ENCODE measurements at places on chromosomes 4 and X. TPM values are rescaled to one million over a fixed set of nuclear protein-coding genes. Genes with fewer than 3 reads are reported as not detected.

Gene SPON2
- 54.6 TPM for polyA plus RNA-seq

Gene MAML3
- 10.6 TPM for polyA plus RNA-seq

Gene FATE1
- 0.09 TPM for polyA plus RNA-seq

Gene SPIN2B
- polyA plus RNA-seq: 12.3 TPM

Gene GPR34
- polyA plus RNA-seq: 10.5 TPM

Gene SRPK3
- 1.8 TPM for polyA plus RNA-seq

Gene DUSP9
- polyA plus RNA-seq: 0.78 TPM

Gene EVC2
- 1.3 TPM for polyA plus RNA-seq

Gene PPAT
- 13.2 TPM for polyA plus RNA-seq

GRCh38 chr4:911871-912490, 20.1 kb downstream of the GAK start:
- DNase-seq: no peak

GRCh38 chr4:145427221-145427620, 54.4 kb upstream of the SMAD1 start:
- peak; percentile 18 for DNase-seq

DNA sequence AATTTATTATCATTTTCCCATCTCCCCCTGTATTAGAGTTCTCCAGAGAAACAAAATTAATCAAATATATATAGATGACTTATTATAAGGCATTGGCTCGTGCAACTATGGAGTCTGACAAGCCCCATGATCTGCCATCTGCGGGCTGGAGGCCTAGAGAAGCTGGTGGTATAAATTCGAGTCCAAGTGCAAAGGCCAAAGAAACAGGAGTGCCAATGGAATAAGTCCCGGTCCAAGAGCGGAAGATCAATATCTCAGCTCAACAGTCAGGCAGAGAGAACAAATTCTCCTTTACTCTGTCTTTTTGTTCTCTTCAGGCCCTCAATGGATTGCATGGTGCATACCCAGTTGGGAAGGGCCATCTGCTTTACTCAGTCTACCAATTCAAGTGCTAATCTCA, 178.8 kb downstream of the NWD2 start:
- no peak for DNase-seq

DNA sequence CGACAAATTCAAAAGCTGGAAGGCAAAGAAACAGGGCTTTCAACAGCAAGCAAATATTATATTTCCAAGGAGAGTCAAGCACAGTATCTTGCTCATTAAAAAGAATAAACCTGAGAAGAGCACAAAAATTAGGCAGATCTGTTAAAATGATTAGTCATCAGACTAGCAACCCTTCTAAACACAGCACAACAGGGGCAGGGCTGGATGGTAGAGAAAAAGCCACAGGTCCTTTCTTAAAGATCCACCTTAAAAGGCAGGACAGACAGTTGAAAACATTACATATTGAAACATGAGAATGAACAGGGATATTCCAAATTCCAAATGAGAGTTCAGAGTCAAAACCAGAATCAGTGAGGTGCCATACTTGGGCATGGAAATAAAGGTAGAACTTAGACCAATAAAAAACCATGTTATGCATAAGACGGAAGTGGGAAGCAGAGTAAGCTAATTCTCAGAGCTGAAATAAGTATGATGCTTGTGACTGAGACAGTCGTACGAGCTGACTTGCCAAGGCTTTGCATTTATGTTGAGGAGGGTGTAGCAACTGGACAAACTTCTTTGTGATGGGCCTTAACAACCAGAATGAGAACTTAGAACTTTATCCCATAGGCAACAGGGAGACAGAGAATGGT, 126.9 kb upstream of the FAM9B start:
- DNase-seq: no peak

GRCh38 chr4:92246384-92246783, 57.4 kb upstream of the GRID2 start:
- no peak for DNase-seq

DNA sequence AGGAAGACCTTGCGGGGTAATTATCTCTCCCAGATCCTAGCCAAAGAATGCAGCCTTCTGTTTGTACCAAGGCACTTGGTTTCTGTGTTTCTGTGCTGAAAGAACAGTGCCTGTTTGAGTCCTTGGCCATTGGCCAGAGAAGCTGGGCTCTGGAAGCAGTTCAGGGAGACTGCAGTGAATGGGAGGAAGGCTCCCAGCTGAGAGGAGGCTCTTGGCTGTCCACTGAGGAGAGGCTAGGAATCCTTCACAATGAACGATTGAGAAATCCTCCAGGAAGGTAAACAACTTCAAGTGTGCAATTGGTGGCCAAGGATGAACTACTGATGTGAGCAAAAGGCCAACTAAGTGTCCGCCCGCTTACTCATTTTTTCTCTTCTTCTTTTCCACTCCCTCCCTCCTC, 61.3 kb downstream of the HS3ST1 start:
- peak; percentile 42 for DNase-seq

DNA sequence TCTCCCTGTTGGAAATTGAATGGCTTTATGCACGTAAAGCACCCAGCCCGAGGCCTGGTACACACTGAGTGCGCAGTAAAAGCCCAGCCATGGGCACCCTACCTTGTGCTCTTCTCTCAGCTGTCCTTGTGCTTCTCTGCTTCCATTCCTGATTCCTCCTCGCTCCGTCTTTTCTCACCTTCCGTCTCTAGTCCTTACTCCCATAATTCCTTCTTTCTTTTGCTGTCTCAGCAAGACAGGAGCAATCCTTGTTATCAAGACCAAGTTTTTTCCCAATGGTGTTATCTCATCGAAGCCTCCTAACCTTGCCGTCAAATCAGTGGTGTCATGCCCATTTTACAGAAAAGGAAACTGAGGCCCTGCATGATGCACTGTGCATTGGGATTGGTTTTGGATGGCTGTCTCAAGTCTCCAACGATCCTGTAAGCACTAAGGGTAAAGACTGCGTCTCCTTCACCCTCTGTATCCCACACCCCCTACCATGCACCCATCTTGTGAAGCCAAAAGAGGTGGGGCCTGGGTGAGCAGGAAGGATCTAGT, 30.1 kb downstream of the CYTL1 start:
- no peak for DNase-seq

- DNase-seq: no peak
These were observed 882.6 kb downstream of the TRIML1 start for GRCh38 chr4:189021831-189022230.

DNA sequence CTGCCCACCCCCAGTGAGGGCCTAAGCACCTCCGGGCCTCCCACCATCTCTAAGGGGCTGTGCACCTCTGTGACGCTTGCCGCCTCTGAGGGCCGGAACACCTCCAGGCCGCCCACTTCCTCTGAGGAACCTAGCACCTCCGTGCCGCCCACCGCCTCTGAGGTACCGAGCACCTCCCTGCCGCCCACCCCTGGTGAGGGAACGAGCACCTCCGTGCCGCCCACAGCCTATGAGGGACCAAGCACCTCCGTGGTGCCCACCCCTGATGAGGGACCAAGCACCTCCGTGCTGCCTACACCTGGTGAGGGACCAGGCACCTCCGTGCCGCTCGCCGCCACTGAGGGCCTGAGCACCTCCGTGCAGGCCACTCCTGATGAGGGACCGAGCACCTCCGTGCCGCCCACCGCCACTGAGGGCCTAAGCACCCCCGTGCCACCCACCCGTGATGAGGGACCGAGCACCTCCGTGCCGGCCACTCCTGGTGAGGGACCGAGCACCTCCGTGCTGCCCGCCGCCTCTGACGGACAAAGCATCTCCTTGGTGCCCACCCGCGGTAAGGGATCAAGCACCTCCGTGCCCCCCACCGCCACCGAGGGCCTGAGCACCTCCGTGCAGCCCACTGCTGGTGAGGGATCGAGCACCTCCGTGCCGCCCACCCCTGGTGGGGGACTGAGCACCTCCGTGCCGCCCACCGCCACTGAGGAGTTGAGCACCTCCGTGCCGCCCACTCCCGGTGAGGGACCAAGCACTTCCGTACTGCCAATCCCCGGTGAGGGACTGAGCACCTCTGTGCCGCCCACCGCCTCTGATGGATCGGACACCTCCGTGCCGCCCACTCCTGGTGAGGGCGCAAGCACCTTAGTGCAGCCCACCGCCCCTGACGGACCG, 977 bp downstream of the MAGEE1 start:
- peak; percentile 6 for DNase-seq

DNA sequence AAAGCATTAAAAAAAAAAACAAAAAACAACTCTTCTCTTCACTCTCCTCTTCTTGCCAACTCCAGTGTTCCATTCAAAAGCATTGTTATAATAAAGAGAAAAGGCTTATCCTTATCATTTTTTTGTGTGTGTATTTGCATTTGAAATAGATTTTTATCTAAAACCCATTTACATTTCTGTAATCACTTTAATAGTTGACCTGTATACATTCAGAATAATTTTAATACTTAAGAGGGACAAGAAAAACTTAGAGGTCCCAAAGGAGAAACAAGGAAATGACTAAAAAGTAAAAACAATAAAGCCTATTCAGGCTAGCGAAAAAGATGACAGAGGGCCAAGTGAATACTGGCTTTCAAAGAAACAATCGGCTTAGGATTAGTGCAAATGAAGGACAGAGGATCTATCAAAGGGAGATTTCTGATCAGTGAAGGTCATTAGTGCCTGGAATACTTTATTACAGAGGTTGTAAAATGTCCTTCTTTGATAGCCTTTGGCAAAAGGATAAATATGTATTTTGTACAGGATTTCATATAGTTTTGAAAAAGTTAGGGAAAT, 808.3 kb downstream of the RPA4 start:
- no peak for DNase-seq

DNA sequence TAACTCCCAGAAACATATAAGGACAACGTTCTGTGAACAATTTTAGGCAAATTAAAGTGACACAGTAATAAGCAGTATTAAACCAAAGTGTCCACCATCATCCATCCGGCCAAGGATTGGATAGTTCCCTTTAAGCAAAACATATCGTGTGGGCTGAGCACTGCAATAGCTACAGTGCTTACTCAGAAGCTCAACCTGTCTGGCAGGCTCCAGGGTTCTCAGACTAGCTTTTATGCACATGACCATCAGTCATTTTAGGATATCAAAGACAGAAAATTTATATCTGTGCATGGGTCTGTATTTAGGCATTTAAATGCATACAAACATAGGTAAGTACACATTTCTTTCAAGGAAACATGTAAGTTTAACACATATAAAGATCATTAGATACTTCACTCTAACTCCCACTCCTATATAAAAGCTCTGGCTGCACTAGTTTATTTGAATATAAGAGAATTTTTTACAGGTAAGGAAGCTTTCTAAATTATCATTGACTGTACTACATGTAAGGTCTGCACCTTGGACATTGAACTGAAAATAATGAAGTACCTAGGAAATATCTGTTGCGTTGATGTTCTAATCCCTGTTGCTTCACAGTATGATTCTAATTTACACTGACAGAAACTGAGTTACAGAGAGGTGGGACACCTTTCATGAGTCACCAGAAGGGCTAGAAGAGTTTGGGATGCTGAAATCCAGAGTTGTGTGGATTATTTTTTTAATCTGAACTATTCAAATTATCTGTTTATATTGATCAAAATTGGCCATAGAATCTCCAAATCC, 67.6 kb downstream of the ELOVL6 start:
- no peak for DNase-seq

GRCh38 chrX:68369559-68369958, 63.7 kb downstream of the OPHN1 start:
- no peak for DNase-seq

DNA sequence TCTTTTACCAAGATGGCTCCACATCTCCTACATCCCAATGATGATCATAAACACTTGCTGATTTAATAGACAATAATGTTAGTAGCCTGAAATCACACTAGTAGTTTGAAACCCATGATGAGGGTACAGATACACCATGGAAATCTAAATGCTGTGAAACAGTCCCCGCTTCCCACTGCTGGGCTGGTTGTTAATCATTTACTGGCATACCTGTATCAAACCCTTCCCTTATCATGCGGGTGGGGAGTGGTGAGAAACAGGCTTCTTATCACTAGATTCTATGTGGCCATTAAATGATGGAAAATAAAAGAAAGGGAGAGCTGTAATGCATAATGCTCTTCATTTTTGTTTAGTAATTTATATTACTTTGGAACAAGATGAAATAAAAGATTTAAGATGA, 21.9 kb downstream of the MAOA start:
- DNase-seq: peak; percentile 45

GRCh38 chr4:39710098-39710896, 12.4 kb downstream of the UBE2K start:
- no peak for DNase-seq

Measured in large intestine (tissue), 12 donors.